AG09319 (cell line): ENCODE measurements at places on chromosomes 7 and 10.

DNA sequence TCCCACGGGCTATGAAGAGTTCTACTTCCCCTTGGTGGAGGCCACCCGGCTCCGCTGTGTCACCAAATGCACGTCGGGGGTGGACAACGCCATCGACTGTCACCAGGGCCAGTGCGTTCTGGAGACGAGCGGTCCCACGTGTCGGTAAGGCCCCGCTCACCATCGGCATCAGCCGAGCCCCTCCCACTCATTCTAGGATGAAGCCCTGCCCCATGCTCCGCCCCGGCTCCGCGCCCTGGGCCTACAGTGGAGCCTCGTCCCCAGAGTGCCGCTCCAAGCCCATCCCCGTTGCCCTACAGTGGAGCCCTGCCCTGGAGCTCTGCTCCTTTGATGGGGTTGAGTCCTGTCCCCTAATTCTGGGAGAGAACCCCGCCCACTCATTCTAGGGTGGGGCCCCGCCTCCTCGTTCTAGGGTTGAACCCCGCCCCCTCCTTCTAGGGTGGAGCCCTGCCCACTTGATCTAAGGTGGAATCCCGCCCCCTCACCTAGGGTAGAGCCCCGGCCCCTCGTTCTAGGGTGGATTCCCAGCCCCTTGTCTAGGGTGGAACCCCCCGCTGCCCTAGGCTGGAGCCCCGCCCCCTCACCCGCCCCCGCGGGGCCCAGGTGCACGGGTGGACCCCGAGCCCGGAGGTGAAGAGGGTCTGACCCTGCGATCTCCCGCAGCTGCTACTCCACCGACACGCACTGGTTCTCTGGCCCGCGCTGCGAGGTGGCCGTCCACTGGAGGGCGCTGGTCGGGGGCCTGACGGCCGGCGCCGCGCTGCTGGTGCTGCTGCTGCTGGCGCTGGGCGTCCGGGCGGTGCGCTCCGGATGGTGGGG, 3.4 kb upstream of the MUC12 start:
- no peak for DNase-seq

DNA sequence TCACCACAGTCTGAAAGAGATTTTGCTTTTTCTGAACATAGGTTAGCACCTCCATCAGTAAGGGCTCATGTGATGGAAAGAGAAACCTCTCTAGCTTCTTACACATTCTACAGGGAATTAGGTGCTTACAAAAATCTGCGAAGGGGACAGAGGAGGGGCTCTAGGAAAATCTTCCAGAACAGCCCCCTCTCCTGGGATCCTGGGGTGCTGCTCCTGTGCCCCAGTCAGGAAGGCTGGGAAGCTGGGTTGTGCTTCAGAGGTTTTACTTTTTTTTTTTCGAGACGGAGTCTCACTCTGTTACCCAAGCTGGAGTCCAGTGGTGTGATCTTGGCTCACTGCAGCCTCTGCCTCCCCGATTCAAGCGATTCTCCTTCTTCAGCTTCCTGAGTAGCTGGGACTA, 7.5 kb upstream of the FAM171A1 start:
- no peak for DNase-seq

DNA sequence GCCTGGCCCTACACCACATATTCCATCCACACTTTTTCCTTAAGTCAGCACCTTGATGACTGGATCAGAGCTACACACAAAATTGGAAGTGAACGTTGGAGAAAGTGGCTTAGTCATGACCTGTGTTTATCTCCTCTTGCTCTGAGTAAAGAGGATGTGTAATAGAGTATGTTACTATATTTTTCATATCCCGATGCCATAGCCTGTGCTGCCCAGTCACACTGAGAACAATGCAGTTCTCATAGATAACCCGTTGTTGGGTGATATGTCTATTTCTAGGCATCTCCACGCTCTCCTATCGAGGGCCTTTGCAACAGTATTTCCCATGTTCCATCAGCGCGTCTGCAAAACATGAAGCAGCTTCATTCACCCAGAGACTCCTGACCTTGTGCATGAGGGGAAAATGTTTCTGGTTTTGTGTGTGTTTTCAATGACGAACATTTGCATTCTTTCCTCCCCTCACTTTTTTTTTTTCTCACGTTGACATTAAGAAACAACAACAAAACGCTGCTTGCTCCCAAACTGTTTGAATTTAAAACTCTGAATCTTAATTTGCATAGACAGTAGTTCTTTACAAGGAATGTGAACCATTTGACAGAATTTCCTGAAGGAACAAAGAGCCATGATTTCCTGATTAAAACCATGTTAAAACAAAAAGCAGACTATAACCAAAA, 43.4 kb downstream of the GRK5 start:
- peak; percentile 83 for DNase-seq

DNA sequence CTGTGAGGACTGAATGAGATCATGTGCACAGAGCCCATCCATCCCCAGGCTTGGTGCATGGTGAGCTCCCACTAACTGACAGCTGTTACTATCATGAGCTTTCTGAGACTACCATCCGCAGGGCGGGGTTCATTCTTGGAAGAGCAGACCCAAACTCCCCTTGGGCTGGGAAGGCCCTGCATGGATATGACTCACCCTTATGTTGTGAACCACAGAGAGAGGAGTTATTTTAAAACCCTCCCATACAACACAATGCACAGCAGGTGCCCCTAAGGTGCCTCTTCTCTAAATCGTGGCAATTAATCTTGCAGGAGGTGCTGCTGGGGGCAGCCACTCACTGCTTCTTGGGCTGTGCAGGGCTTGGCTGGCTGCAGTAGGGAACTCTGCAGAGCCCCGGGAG, 219.1 kb downstream of the GFRA1 start:
- no peak for DNase-seq

- DNase-seq = no peak
Observed at GRCh38 chr7:92667816-92668535, 77.8 kb upstream of the FAM133B start.

DNA sequence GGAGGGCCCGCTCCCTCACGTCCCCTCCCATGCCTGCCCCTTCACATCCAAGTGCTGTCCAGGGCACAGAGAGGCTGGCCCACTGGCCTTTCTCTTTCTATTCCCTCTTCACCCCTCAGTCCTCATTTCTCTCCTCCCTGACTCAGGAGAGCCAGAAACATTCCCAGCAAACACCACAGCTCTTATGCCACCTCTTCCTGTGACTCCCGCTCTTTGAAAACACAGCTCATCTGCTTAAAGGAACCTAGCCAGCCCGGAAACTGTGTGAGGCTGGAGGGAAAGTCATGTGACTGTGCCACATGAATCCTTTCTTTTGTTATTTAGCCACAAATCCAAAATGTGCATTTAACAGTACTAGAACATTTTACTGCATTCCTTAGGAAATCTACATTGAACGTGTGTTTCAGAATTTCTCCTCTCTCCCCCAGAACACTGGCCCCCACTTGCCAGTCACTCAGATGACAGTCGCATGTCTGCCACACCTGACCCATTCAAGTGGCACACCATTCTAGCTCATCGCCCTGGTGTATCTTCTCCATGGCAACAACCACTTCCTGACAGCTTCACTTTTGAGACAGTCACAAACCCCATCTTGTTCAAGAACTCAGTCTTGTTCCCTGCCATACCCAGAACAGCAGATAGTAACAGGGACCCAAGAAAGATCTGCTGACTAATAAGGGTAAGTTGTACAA, 42.8 kb downstream of the GRB10 start:
- DNase-seq = no peak

DNA sequence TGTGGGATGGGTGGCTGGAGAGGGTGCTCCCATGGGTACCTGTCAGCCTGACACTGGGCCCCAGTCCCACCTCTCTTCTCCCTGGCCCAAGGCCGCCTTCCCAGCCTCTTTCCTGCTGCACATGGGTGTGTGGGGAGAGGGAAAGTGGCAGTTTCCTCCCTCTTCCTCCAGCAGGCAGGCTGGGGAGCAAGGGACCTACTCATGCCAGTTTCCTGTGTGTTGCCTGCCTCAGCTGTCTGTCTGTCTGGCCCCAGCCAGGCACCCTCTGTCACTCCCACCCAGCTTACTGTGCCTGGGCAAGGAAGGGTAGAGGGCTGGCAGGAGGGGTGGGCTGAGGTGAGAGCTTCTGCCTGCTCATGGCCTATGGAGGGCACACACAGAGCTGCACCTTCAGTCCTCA, 46.3 kb upstream of the PCBD1 start:
- no peak for DNase-seq

- DNase-seq = no peak
Observed at GRCh38 chr7:141712603-141713255, 4.6 kb downstream of the WEE2 start.

GRCh38 chr7:67301667-67302066, 305.0 kb downstream of the TYW1 start:
- no peak for DNase-seq

DNA sequence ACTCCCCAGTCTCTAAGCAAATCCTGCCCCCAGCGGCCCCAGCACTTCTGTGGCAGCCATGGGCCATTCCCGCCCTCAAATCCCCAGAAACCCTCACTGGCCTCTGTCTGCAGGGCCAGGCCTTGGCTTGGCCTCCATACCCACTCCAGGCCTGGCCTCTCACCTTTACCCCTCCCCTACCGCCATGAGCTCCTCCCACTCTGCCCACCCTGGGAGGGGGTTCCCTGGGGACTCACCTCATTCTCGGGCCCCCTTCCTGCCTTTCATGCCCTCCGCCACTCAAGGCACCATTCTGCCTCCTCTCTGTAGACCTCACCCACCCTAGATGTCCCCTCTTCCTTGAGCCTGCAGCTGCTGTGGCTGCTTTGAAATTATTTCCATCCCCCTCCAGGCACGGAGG, 41.0 kb downstream of the PRF1 start:
- DNase-seq = no peak

GRCh38 chr7:130337410-130337971, 7.1 kb upstream of the CPA5 start:
- no peak for DNase-seq

DNA sequence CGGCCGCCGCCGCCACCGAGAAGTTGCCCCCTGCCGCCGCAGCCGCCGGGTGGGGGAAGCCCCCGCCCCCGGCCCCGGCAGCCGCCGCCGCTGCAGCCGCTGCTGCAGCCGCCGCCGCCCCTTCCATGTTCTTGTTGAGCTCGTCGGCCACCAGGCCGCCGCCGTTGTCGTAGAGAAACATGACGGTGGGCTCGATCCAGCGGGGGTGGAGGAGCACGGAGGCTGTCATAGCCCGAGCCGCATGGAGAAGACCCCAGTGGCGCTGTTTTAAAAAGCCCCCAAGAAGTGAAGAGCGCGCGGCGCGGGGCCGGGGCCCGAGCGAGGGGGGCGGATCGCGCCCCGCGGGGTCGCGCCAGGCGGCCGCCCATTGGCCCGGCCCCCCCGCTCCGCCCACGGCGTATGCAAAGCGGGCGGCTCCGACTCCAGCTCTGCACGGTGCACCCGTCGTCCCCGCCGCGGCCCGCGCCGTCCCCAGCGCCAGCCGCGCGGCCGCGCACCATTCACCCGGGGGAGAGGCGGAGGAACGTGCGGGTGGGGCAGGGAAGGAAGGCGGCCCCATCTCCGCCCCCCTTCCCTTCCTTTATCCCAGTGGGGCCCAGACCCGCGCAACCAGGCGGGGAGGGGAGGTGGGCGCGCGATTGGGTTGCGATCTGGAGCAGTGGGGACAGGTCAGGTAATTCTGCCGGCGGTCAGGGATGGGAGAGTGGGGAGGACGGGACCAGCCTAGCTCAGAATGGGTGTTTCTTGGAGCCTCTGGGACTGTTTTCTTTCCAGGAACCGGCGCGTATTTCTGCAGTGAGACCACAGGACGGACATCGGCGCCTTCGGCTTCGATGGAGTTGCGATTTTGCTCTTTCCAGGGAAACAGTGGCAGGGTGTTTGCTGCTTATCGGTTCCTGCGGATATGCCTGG, at the start of gene HOXA13:
HOXA13 (minus strand) TSS at position 243 of the 912 bp plus-strand sequence; CDS start at position 229, 14 bp downstream.
- no peak for DNase-seq

GRCh38 chr10:102757323-102757722, 13.6 kb downstream of the WBP1L start:
- no peak for DNase-seq

- no peak for DNase-seq
Observed at GRCh38 chr10:124152139-124153022, 59.0 kb upstream of the CHST15 start.

- no peak for DNase-seq
Observed at GRCh38 chr7:106773228-106773627, 91.9 kb upstream of the PIK3CG start.

DNA sequence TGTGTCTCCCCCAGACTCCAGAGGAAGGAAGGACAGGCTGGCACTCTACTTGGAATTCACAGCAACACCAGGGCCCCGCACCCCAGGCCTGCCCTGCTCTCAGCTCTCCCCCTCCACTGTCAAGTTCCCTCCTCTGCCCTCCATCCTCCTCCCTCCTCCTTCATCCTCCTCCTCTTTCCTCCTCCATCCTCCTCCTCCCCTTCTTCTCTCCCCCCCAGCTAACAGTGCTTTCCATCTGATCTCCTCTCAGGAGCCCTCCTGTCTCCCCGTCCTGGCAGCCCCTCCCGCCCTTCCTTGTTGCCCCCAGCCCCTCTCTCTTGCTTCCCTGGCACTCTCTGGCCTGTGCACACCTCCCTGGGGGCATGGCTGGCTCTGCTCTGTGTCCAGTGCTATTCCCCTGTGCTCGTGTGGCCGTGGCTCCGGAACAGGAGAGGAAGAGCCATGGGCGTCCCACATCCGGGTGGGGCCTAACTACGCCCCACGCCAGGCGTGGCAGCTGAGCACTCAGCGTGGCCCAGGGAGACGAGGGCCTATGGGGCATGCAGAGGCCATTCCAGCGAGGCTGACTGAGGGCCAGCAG, 64.2 kb downstream of the PWWP2B start:
- DNase-seq = no peak

DNA sequence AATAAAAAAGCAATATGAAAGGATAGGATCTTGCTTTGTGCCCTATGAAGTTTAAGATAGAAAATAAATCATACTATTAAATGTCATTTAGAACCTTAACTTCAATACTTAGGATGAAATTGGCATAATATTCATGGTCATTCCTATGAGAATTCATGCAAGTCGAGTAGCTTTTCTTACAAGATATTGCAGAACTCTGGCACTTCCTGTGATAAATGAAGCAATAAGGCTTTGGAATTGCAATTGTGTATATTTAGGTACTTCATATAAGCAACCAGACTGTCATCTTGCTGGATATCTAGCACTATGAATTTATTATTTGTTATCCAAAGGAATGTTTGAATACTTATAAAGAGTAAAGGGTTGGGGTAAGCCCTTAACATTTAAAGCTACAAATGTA, 116.5 kb downstream of the ZNF438 start:
- no peak for DNase-seq

- DNase-seq = no peak
Observed at GRCh38 chr10:62008946-62009345, 107.4 kb downstream of the ARID5B start.

- DNase-seq = no peak
Observed at GRCh38 chr7:69260023-69260422, 338.3 kb upstream of the AUTS2 start.

GRCh38 chr10:124266468-124267230, 152.1 kb downstream of the OAT start:
- DNase-seq = no peak

GRCh38 chr10:14086596-14086995, 244.1 kb downstream of the FRMD4A start:
- DNase-seq = no peak

DNA sequence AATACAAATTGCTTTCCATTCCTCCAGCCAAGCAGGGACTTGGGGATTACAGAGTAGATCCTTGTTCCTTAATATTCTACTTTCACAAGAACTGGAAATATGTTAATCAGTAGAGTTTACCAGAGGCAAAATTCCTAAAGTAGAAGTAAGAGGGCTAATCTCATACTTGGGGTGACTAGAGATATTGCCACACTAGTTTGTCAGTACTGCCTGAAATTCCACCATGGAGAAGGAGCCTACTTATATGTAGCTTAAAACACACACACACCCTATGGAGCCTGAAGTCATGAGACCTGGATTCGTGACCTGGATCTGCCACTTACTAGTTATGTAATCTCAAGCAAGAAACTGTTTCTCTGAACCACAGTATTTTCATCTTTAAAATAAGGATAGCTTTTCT, 33.9 kb downstream of the STRIP2 start:
- peak; percentile 10 for DNase-seq
